ENCODE measurements at places on chromosomes 7 and 10. TPM values are rescaled to one million over a fixed set of nuclear protein-coding genes. Genes with fewer than 3 reads are reported as not detected.

Gene STEAP4
- 3.8 TPM for total RNA-seq

Gene RELN
- total RNA-seq = 1.6 TPM

DNA sequence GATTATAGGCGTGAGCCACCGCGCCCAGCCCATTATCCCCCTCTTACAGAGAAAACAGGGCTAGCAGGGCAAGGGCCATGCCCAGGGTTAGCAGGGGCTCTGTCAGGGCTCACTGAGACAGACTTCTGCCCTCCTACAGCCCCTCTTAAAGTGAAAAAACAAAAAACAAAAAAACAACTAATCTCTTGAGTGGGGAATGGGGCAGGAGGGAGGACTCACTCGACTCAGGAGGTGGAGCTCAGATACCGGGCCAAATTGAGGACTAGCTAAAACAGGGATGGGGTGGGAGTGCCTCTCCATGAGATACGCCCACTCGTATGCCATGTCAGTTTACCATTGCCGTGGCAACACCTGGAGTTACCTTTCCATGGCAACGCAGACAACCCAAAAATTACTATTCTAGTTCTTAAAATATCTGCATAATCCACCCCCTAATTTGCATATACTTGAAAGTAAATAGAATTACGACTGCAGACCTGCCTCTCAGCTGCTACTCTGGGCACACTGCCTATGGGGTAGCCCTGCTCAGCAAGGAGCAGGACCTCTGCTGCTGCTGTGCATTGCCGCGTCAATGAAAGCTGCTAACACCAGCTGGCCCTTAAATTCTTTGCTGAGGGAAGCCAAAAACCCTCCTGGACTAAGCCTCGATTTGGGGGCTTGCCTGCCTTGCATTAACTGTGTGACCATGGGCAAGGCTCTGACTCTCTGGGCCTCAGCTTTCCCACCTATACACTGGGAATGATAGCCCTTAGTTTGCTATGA is 13.4 kb downstream of the SSC4D start:
- no peak for DNase-seq

DNA sequence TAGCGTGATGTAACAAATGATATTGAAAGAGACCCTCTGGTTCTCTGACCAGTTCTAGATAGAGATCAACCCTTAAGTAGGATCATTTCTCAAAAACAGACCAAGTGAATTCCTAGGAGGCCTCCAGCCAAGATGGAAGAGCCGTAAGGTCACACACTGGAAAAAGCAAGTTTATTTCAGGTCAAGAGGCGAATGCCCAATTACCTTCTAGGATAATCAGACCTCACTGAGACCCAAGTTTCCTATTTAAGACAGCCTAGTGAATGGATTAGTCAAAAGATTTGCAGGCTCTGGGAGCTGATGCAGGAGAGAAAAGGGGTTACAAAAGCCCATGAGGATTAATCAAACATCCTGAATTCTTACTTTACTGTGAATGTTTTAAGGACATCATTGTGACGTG is 486.1 kb upstream of the NRP1 start:
- DNase-seq = no peak

DNA sequence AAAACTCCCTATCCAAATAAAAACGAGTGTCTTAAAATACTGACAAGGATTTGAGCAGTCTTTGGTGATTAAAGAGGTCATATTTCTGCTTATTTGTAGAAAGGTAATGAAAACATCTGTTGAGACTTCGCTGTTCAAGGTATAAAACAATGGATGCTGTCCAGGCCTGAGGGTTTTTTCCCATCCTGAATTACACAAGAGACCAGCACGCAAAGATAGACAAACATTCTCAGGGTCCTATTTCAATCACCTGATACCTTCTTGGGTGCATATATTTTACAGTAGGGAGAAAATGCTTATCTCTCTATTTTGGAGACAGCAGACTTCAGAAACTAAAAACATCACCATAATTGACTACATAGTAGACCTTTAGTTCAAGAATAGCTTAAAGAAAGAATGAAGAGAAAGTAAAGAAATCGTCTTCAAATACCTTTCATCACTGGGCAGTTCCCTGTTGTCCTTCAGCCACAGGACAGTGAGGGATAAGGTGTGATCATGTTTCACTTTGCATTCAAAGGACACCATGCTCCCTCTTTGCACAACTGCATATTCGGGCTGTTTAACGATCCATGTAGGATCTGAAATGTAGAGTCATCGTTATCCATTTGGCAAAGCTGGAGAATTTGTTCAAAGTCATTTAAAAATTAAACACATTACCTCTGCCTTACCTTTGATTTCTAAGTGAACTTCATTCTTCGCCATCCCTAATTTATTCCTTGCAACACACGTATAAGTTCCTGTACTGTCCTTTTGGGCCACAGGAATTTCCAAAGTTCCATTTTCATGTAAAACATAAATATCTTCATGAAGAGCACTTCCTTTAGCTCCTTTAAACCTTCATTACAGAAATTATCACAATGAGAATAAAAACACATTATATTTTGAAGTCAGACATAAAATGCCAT is 63.7 kb upstream of the LAMB4 start:
- no peak for DNase-seq

- no peak for DNase-seq
These were observed 3.0 kb upstream of the GIMAP5 start for GRCh38 chr7:150734254-150734653.

DNA sequence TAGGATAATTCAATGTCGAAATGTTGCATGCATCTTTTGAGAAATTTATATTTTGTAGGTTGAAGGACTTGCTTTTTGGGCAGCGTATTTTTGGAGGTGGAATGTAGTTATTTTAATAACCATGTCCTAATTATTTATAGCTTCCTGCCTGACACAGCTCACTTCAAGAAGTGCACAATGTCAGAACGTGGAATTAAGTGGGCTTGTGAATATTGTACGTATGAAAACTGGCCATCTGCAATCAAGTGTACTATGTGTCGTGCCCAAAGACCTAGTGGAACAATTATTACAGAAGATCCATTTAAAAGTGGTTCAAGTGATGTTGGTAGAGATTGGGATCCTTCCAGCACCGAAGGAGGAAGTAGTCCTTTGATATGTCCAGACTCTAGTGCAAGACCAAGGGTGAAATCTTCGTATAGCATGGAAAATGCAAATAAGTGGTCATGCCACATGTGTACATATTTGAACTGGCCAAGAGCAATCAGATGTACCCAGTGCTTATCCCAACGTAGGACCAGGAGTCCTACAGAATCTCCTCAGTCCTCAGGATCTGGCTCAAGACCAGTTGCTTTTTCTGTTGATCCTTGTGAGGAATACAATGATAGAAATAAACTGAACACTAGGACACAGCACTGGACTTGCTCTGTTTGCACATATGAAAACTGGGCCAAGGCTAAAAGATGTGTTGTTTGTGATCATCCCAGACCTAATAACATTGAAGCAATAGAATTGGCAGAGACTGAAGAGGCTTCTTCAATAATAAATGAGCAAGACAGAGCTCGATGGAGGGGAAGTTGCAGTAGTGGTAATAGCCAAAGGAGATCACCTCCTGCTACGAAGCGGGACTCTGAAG is 620 bp downstream of the ZRANB1 start:
- DNase-seq = no peak

DNA sequence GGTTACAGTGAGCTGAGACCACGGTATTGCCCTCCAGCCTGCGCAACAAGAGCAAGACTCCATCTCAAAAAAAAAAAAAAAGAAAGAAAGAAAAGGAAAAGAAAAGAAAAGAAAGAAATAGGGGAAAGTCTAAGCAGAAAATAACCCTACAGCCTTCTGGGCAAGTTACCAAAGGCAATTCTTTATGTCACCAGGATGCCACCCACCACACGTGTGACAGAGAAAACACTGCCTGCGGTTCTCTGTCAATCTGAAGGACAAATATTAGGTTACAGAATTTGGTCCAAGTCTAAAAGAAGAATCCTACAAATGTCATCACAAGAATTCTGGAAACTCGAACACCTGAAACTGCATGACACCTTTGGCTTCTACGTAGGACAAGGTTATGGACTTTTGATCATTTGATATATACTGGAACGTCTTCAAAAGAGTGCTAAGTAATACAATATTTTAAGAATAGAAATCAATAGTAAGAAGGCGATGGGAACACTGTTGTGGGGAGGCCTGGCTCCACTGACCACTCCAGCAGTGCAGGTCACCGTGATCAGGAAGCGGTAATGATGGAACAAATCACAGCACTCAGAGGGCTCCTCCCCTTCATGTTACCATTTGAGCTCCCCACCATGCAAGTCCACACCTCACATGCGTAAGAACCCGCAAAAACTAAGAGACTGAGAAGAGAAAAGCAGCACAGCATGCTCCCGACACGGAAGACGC is 75.8 kb downstream of the MAD1L1 start:
- DNase-seq = peak; percentile 7

GRCh38 chr10:103451831-103452505 is at the start of gene CALHM2:
CALHM2 (minus strand) TSS chr10:103452370; CDS start chr10:103449941, 2,429 bp downstream.
- peak; percentile 45 for DNase-seq

- DNase-seq = no peak
These were observed 24.6 kb upstream of the BET1 start for GRCh38 chr7:94028768-94029167.

DNA sequence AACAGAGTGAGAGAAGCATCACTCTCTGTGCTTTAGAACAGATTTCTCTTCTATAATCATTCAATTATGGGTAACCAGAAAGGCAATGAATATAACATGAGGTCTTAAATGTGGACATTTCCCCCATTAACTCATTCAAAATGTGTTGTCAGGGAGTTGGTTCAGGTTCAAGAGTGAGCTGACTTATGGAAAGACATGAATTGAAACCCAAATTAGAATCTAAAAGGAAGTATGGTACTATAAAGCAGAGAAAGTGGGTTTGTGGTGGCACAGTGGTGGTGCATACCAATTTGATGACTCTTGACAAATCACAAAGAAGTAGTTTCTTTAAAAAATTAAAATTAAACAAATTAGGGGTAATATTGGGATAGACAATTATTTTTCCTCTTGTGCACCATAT is 114.6 kb upstream of the MEOX2 start:
- DNase-seq = no peak

GRCh38 chr7:107827501-107827900 is 24.5 kb upstream of the SLC26A3 start:
- no peak for DNase-seq

- DNase-seq = no peak
These were observed 135.2 kb downstream of the CUX1 start for GRCh38 chr7:101952355-101953247.

GRCh38 chr7:51090411-51090810 is 226.2 kb downstream of the COBL start:
- no peak for DNase-seq
